ENCODE measurements at places on chromosomes 3 and 15. TPM values are rescaled to one million over a fixed set of nuclear protein-coding genes. Genes with fewer than 3 reads are reported as not detected.

Gene POTEB
- total RNA-seq: not detected

Gene LRRC2
- total RNA-seq: 0.77 TPM

Gene ALDH1A3
- total RNA-seq: 73.7 TPM

Gene CHRNB4
- total RNA-seq: not detected

Gene CCR8
- total RNA-seq: not detected

Gene C3orf70
- 0.33 TPM for total RNA-seq

Gene MUC20
- under 0.01 TPM for total RNA-seq

Gene RASGRP1
- not detected for total RNA-seq

Gene CLSTN2
- total RNA-seq: under 0.01 TPM

Gene ZIC4
- total RNA-seq: not detected

Gene PLAAT1
- total RNA-seq: not detected

Gene IL5RA
- total RNA-seq: not detected

Gene ZPLD1
- 0.17 TPM for total RNA-seq

Gene STXBP5L
- not detected for total RNA-seq
